ENCODE measurements at places on chromosomes 12 and 14.

DNA sequence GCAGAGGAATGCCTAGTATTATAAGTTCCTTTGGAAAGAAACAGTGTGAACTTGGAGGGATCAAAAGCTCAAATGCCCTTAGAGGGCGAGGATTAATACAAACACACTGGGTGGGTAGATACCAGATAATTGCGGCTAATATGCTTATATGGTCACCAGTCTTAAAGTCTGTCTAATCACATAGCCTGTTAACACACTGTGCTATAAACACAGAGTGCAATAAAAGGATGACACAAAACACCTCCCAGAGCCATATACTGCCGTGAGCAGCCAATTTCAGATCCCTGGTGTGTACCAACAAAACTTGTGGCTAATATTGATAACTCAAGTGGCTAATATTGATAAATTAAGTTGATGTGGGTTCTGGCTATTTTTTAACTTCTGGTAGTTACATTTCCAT lies 1.7 kb upstream of the IL26 start:
- no peak for DNase-seq

- DNase-seq, result no peak
These were observed 21.1 kb upstream of the LGALS3 start for GRCh38 chr14:55107766-55108554.

DNA sequence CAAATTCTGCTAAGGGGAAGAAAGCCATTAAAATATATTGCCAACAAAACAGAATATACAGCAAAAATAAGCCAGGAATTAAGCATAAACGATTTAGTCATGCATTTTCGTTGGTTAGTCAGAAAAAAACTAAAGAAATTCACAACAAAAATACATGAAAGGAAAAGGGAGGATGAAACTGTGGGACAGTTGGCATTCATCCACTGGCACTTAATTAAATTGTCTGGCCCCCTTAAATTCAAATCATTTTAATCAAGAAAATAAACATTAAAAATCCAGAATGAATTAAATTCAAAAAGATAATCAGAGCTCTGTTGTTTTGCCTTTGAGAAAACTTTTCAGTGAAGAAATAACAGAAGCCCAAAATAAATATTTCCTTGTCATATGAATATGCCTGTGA lies 264.6 kb upstream of the TMTC1 start:
- DNase-seq, result no peak

DNA sequence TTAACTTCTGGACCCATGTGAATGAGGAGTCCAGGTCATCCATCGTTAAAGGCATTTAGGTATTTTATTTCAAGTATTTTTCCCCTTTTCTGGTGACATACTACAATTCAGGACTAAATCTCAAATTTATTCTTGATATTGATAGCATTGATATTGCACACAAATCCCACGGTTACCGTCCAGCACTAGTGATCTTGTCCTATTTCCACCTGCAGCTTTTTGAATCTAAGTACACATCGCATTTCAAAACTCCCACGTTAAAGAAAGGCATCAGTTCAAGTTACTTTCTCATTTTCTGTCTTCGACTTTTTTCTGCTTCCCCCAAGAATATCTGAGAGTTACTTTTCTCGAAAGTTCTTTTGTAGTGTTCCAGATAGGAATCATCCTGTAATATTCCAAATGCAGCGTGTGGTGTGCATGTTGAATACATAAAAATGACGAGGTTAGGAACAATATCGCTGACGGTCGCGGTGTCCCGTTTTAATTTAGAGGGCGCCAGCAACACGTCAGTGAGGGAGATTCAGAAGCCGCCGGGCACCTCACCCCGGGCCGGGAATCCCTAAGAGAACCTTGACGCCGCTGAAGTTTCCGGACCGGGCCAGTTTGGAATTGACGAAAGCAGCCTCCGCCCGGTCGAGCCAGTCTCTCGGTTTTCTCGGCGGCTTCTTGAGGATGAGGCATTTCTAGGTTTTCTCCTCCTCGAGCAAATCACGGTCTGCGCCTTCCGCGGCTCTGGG lies 569 bp upstream of the RGS6 start:
- DNase-seq, result peak; percentile 1

DNA sequence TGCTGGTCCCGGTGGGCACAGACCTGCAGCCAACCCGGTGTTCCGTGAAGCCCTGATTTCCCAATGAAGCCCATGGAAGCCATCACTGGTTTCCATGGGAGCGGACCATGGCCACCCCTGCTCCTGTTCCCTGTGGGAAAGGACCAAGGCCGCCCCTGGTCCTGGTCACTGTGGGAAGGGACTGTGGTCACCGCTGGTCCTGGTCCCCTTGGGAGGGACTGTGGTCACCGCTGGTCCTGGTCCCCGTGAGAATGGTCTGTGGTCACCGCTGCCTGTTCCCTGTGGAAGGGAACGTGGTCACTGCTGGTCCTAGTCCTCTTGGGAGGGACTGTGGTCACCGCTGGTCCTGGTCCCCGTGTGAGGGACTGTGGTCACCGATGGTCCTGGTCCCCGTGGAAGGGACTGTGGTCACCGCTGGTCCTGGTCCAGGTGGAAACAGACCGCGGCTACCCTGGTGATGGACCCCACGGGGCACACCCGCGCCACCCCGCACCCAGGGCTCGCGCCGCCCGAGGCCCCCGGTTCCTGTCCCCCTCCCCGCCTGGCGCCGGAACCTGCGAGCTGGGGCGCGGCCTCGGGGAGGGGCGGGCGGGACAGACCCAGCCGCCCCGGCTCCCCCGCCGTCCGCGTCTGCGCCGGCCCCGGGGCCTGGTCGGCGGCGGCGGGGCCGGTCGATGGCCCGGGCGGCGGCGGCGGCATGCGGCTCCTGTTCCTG lies at the start of gene GLT1D1:
TSS of gene GLT1D1 (plus strand) at position 594 of the 715 bp plus-strand sequence. CDS start at position 698, 104 bp downstream.
- DNase-seq, result no peak

DNA sequence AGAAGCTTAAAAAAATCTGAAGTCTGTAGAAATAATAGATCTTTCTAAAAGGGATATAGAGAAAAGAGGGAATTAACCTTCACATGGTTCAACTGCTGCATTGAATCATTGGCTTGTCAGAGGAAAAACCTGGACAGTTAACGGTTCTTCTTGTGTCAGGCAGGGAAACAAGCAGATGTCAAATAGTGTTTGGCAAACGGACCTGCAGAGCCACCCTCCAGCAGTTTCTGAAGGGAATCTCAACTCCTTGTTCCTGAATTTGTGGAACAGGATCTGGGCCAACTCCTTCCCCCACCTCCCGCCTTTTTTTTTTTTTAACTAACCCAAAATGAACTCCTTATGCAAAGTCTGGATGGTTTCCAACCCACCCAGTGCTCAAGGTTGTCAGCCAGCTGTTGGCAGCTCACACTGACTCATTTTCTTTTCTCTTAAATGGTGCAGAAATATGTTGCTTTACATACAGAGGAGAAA lies 187.3 kb downstream of the CAND1 start:
- no peak for DNase-seq

- no peak for DNase-seq
These were observed 87.3 kb downstream of the TTLL5 start for GRCh38 chr14:75748336-75748735.

GRCh38 chr14:79668951-79669350 lies 542.4 kb downstream of the DIO2 start:
- no peak for DNase-seq

GRCh38 chr12:46549527-46550265 lies 177.1 kb upstream of the SLC38A2 start:
- peak; percentile 41 for DNase-seq

GRCh38 chr14:67674139-67674479 lies 323 bp downstream of the VTI1B start:
- peak; percentile 32 for DNase-seq

DNA sequence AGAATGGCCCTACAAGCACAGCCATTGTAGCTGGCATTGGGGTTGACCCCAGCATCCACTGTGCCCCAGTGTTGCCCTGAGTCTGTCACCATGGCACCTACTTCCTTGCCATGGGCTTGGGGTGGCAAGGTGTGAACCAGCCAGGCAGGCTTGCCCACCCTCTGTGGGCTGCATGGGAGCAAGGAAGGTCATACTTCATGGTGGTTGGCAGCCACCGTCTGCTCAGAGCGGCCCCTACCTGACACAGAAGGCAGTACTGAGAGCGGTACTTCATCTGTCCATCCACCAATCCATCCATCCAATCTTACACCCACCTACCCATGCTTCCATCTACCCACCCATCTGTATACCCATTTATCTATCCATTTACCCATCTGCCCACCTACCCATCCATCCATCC lies 160.1 kb downstream of the KIF26A start:
- no peak for DNase-seq

- DNase-seq, result no peak
These were observed 26.9 kb downstream of the MOK start for GRCh38 chr14:102277874-102278630.

DNA sequence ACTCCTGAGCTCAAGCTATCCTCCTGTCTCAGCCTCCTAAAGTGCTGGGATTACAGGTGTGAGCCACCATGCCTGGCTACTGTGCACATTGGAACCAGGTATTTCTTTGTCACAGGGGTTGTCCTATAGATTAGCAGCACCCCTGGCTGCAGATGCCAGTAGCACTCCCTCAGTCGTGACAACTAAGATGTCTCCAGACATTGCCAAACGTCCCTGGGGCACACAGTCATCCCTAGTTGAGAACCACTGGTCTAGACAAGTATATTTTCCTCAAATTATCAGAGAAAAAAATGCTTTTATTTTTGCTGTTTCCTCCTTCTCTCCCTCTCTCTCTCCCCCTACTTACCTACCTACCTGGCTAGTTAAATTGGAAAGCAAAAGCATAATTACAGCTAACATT lies 17.9 kb upstream of the P2RX7 start:
- no peak for DNase-seq

GRCh38 chr14:39554576-39554975 lies 122.3 kb upstream of the FBXO33 start:
- DNase-seq, result no peak

DNA sequence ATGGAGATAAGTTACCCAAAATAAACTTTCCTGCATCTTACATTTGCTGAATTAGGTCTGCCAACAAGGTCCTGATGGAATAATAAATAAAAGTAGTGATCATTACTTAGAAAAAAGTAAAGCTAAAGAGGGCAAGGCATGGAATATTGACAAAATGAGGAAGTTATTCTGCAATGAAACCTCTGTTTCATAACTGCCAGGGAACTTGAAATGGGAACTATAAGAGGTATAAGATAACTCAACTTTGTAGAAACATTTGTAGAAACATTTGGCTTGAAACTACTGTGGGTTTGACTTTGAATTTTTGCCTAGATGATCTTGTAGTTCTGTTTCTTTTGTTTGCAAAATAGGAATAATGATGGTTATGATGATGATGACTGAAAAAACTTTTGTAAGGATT lies 18.7 kb upstream of the YBX3 start:
- DNase-seq, result no peak

GRCh38 chr12:116172224-116172849 lies 105.2 kb downstream of the MED13L start:
- DNase-seq, result peak; percentile 50

GRCh38 chr14:101950516-101951215 lies 13.7 kb upstream of the DYNC1H1 start:
- no peak for DNase-seq

GRCh38 chr12:56546680-56547079 lies 25.1 kb downstream of the RBMS2 start:
- DNase-seq, result no peak

- DNase-seq, result no peak
These were observed 10.9 kb downstream of the EVL start for GRCh38 chr14:100076133-100076532.

GRCh38 chr12:22982635-22983034 lies 357.7 kb downstream of the ETNK1 start:
- no peak for DNase-seq

GRCh38 chr12:907413-908185 lies 41.9 kb downstream of the RAD52 start:
- no peak for DNase-seq

DNA sequence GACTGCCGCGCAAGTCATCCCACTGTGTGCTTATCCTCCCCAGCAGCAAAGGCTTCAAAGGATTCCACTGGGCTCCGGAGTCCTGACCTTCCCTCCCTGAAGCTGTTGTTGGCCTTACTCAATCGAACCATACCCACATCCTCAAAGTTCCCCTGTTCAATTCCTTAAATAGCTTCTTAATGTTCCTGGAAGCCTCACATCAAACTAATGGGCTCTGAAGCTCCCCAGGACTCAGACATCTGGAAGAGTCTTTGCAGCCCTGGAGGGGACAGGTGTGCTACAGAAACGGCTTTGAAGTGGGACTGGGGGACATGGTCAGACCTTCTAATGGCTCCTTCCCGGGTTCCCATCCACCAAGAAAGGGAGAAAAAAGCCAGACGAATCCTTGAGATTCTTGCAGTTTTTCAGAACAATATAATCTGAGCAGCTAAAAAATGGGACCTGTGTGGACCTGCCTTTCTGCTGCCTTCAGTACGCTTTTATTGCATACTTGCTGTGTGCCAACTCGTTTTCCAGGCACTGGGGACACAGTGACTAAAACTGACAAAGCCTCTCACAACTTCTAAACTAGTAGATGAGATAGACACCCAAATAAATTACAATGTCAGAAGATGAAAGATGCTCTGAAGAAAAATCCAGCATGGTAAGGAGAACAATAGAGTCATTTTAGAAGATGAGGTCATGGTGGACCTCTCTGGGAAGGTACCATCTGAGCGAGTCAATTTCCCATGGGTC lies 204.5 kb downstream of the MON2 start:
- DNase-seq, result no peak

DNA sequence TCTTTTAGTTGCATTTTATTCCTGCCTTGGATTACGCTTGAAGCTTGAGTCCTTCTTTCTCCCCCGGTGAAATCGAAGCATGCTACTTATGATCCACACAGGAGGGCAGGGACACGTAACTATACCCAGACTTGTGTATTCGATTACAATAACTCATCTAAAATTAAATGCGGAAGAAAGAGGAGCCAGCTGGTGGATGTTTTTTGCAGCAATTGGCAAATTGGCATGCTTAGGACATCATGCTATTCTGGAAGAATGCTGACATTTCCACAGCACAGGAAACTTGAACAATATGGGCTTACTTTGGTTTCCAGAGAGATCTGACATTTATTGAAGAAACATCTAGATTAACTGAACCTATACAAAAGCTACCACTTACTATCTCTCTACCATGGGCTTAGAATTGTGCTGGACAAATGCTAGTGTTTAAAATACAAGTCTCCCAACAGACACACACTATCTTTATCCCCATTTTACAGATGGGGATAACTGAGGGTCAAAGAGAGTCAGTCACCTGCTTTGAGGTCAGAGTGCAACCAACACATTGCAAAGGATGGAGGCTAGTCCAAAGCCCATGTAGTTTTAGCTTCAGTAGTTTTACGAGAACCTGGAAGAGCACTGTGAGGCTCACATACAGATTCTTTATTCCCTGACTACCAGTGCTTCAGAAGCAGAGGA lies 36.3 kb downstream of the LGMN start:
- no peak for DNase-seq

DNA sequence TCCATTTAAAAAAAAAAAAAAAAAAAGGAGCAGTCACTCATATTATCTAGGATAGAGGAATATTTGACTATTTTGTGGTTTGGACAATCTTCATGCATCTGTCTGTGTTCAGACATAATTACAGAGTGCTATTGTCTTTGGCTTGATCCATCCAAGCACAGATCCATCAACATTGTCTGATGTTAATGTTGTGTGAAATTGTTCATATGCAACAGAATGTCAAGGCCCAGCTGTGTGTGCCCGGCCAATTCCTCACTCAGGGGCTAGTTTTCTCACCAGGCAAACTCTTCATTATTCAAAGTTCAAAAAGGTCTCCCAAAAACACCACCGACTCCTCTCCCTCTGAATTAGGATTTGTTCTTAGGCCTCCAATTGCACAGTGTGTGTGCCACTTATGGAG lies 324.9 kb upstream of the TMTC1 start:
- DNase-seq, result no peak
